ENCODE measurements at places on chromosomes 7 and 10.

DNA sequence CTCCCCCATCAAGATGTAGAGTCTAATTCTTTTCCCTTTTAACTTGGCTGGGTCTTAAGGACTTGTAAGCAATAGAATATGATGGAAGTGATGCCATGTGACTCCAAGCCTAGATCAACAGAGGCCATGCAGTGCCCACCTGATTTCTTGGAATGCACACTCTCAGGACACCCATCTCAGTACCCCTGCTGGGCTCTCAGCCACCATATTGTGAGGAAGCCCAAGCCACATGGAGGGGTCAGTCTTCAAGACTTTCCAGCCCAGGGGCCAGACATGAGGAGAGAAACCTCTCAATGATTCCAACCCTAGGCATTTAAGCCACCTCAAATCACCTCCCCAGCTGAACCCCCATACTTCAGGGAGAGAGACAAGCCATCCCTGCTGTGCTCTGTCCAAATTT is 62.2 kb upstream of the CARD11 start:
- DNase-seq: no peak

DNA sequence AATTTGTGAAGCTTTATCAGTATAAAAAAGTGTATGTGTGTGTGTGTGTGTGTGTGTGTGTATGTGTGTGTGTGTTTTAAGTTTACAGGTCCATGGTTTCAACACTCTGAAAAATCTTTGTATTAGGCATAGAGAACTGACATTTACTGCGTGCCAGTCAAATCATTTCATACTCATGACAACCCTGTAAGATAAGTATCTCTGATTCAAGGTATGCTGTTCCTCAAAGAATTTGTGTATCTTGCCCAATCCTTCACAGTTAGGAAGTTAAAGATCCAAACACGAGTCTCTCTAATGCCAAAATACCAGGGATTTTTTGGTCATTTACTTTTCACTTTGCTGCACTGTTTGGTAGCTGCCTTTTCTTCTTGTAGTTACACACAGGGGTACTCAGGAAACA is 1121.3 kb upstream of the AUTS2 start:
- DNase-seq: no peak

- no peak for DNase-seq
Measured at GRCh38 chr10:22477334-22478287, 132.3 kb downstream of the SPAG6 start.

- peak; percentile 42 for DNase-seq
Measured at GRCh38 chr10:80464557-80465450, 10.7 kb downstream of the TSPAN14 start.

DNA sequence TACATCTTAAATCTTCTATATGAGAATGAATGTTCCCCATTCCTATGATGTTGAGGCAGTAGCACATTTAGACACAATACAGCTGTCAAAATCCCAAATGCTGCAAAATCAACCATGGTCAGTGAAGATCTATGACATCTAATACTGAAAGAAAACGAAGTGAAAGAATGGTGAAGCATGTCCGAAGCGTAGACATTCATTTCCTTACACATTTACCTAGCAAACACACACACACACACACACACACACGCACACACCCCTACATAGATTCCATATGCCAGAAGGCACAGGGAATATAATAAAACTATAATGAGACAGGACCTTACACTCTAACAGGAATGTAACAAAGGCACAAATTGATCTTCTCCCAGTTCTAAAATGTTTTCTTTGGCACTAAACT is 32.5 kb downstream of the CCDC6 start:
- DNase-seq: no peak

All from anterior cingulate cortex (tissue), 58 donors.